ENCODE measurements at places on chromosomes 12 and 14.

GRCh38 chr12:48814262-48815125 is 3.8 kb upstream of the CACNB3 start:
- DNase-seq, result no peak

DNA sequence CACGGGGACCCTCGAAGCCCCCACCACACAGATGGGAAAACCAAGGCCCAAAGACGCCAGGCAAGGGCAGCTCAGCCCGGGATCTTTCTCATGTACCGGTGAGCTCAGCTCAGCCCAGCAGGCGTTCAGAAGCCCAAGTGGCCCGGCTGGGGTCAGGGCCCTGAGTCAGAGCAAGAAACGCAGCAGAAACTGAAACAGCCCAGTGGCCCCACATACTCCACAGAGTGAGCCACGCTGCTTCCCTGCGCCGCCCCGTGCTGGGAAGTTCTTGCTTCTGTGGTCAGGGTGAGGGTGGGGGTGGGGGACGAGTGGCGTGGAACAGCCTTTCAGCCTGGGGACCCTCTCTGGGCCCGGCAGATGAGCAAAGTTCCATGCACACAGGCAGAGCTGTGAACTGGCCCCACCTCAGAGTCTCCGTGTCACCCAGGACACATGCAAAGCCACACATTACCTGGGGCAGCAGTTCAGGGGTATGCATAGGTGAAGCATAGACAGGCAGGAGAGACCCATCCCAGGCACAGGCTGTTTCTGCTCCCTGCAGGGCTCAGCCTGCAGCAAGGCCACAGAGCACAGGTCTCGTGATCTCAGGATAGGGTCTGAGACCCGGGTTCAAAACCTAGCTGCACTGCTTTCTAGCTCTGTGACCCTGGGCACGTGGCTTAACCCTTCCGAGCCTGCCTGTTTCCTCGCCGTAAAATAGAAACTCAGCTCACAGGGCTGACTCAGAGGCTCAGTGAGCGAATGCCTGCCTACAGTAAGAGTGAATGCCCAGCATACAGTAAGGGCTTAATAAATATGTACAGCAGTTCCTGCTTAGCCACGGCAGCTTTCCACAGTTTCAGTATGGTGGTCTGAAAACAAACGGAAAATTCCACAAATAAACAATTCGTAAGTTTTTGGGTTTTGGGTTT is 21.6 kb downstream of the NCOR2 start:
- DNase-seq, result peak; percentile 63

- no peak for DNase-seq
Observed at GRCh38 chr12:31235868-31236395, 90.0 kb downstream of the SINHCAF start.

GRCh38 chr14:63725786-63726460 is 1.9 kb downstream of the SGPP1 start:
- DNase-seq, result no peak

DNA sequence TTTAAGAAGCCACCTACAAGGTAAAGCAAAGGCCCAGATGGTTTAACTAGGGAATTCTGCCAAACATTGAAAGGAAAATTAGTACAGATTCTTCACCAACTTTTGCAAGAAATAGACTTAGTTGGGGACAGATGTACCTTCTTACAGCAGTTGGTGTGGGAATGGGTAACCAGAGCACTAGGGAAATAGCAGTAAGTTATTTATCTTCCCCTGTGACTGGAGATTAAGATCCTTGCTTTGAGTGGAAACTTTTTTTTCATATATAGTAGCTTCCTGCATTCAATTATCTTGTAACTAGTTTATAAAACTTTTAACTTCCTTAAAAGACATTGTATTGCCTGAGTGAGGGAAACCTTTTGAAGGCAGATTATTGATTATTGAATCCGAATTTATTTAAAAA is 44.2 kb downstream of the ARID2 start:
- no peak for DNase-seq

GRCh38 chr14:76574416-76575095 is 186.7 kb upstream of the VASH1 start:
- DNase-seq, result no peak

GRCh38 chr12:131699434-131699833 is 11.5 kb upstream of the SFSWAP start:
- peak; percentile 4 for DNase-seq

DNA sequence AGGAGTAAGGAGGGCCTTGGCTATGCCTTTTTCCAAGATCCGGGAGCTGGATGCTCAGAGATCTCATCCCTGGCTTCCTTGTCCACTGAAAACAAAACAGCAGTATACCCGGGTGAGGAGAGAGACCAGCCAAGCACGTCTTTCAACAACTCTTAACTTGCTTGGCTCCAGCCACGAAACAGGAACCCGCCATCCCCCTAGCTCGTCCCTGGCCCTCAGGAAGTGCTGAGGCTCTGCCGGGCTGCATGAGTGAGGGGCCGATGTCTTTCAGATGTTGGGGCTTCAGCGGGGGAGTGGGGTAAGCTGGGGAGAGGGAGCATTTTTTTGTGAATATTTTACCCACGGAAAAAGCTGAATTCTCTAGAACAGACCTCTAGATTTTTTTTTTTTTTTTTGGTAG is 231.1 kb downstream of the CACNA1C start:
- no peak for DNase-seq

- peak; percentile 24 for DNase-seq
Observed at GRCh38 chr12:25377469-25378177, 126.9 kb upstream of the KRAS start.

Measured in AG09309 (cell line).